NCI-H524 treated with DMSO at 0.1 percent for 48 hours (cell line): ENCODE measurements at places on chromosomes 1 and 21.

GRCh38 chr1:209609791-209610630 lies 26.5 kb downstream of the CAMK1G start:
- no peak for DNase-seq

DNA sequence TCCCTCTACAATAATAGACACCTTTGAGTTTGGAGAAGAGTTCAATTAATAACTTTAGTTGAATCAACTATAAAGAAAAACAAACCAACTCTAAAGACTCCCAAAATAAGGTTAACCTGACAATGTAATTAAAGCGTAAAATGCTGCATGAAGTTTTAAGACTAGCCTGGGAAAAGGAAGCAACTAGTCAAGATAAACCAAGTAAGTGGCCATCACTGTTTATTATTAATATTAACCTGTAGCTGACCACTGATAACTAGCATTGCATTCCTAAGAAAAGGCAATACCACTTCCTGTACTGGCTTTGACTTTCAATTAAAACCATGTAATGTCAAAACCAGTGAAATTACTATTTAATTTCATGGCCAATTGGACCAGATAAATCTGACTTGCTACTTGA lies 3.0 kb downstream of the PPP1R15B start:
- DNase-seq, result no peak

GRCh38 chr1:240794046-240794843 lies 182.3 kb upstream of the GREM2 start:
- no peak for DNase-seq

DNA sequence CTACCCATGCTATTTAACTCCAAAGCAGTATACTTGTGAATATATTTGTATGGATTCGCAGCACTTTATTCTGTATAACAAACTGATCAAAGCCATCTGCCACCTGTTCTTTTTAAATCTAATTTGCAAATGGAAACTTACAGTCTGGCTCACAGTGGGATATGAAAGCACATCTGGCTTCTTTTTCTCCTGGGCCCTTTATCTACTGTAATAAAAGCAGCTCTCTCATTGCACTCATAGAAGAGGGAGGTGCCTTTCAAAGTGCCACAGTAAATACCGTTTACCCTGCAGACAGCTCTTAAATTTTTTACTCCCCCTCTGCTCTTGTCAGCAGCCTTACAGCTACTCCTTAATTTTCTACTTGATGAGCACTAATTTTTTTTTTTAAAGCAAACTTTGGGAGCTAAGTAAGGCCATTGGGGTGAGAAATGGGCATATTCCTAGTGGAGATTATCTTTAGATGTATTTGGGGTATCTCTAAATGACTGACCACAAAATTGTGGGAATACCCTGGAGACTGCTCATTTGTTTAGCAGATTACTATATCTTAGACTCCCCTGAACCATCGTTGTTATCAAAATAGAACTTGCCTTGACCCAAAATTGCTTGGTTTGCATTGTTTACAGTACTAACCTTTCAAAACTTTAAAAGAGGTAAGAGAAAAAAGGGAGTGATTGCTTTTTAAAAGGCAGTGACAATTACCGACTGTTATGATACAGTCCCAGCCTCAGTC lies 110.1 kb downstream of the VPS13D start:
- peak; percentile 91 for DNase-seq

GRCh38 chr1:207876131-207876530 lies 34.8 kb downstream of the CD34 start:
- DNase-seq, result no peak

GRCh38 chr1:48870596-48870995 lies 93.9 kb upstream of the BEND5 start:
- DNase-seq, result no peak

GRCh38 chr1:27971674-27972073 lies 11.9 kb downstream of the XKR8 start:
- no peak for DNase-seq

GRCh38 chr1:223147873-223148272 lies 4.8 kb upstream of the TLR5 start:
- DNase-seq, result peak; percentile 53

GRCh38 chr1:177164380-177165068 lies at the start of gene ASTN1:
Gene ASTN1 (minus strand): TSS chr1:177164712. CDS start chr1:177164676, 36 bp downstream.
- DNase-seq, result no peak

GRCh38 chr1:154456631-154457030 lies 45.4 kb upstream of the TDRD10 start:
- DNase-seq, result no peak

- DNase-seq, result no peak
These were observed 751 bp downstream of the STUM start for GRCh38 chr1:226549094-226549936.

DNA sequence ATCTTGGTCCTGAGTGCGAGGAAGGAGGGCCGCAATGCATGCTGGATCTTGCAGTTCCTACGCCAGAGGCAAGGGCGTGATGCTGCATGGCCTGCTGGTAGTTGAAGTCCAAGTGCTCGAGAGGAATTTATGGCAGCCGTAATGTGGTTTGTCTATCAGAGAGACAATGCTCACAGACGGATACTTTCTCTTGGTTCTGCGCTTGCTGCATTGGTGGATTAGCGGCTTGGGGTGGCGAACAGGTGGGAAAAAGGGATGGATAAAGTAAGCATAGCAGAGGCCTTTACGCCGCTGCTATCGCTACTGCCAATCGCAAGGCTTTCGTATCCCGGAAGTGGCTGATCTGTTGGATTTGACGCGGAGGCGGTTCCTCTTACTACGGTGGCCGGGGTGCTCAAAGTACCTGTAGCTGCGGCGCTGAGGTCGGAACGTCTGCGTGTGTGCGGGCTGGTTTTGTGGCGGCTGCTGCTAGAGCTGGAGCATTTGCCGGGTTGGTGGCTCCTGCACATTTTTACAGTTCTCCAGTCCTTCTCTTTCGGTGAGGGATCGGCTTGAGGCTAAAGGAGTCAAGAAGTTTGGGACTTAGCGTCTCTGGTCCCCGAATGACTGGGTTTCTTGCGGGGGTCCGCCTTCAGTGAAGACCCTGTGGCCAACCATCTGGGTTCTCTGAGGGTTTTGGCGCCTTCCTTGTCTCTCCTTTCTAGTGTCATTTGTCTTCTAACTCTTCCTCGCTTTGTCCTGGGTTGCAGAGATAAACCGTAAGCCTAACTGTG lies at the start of gene ATG4C:
Gene ATG4C, plus strand, starts transcription at position 397 of the 773 bp plus-strand sequence. CDS start 19,655 bp downstream, outside the sequence.
- peak; percentile 83 for DNase-seq

GRCh38 chr1:226443439-226443838 lies 35.5 kb upstream of the PARP1 start:
- DNase-seq, result no peak

DNA sequence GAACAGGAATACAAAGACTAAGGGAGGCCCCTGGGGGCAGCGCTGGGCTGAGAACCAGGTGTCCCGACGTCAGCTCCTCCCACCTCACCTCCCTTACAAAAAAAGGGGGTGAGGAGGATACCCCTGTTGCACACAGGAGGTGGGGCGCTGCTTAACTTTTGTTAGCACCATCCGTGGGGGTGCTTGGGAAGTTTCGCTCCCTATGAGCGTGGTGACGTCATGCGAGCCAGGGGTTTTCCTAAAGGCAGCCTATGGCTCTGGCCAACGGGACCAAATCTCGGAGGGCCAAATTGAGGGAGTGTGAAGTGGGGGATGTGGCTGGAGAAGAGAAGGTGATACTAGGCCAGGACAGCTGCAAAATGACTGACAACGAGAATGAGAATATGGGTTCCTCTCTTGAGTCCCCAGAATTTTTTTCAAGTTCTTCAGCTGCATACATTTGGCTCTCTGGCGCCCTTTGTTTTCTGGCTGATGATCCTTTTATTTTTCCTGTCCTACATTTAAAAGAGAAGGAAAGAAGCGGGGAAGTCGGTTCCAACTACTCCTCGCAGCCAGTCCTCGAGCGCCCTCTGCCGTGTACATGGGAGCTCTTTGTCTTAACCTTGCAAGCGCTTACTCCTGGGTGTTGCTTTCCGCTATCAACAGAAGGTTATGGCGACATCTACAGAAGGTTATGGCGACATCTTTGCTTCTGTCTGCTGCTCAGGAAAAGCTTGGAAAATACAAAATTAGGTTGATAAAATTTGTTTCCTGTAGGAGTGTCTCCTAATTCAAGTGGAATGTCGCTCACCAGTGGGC lies 48.0 kb upstream of the ZC3H11B start:
- no peak for DNase-seq

- DNase-seq, result no peak
These were observed 24.7 kb upstream of the KDM4A start for GRCh38 chr1:43625063-43625780.

- DNase-seq, result no peak
These were observed 6.7 kb upstream of the SH2D2A start for GRCh38 chr1:156823210-156823790.

GRCh38 chr1:206653715-206654459 lies 18.6 kb downstream of the DYRK3 start:
- no peak for DNase-seq

- DNase-seq, result no peak
These were observed 8.0 kb downstream of the HUNK start for GRCh38 chr21:31880816-31881215.

DNA sequence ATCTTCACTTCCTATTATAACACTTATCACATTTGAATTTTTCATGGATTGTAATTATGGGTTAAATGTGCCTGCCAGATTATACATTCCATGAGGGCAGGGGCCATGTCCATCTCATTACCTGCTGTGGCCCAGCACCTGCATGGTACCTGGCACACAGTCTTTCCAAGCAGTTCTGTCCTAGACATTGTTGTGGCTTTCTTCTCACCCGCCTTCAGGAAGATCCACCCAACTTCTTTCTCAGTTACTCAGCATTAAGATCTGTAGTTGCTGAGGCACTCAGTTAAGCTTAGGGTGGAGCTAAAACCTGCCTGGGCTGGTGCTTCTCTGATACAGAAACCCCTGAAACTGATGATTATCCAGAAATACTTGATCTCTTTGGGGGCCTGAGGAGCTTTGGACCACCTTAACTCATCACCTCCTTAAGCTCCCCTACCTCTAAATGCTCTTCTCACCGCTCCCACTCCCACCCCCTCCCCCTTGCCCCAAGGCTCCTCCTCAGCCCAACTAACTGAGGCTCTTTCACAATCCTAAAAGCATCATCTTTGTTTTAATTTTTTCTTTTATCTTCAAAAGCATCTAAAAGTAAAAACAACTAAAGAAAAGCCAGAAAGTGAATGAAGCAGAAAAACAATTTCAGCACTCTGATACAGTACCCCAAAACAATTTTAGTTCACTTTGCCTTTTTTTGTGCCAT lies 190.6 kb downstream of the FGGY start:
- DNase-seq, result no peak

GRCh38 chr1:110800079-110800478 lies 72.9 kb upstream of the CD53 start:
- no peak for DNase-seq

DNA sequence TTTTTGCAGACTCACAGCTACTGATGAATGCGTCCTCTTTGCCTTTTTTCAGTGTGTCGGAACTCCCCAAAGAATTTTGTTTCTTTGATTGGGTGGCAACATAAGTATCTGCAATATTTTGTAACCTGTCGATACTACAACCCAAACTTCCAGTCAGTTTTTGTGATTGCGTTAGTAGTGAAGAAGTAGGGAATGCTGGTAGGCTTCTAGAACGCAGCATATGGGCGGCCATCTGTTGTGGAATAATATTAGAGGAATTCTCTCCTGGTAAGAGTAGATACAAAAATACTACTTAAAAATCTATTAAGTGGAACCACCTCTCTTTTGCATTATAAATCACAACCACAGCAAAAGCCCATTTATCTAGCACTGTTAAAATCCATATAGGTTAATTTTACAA lies 107.4 kb downstream of the LYST start:
- peak; percentile 56 for DNase-seq

DNA sequence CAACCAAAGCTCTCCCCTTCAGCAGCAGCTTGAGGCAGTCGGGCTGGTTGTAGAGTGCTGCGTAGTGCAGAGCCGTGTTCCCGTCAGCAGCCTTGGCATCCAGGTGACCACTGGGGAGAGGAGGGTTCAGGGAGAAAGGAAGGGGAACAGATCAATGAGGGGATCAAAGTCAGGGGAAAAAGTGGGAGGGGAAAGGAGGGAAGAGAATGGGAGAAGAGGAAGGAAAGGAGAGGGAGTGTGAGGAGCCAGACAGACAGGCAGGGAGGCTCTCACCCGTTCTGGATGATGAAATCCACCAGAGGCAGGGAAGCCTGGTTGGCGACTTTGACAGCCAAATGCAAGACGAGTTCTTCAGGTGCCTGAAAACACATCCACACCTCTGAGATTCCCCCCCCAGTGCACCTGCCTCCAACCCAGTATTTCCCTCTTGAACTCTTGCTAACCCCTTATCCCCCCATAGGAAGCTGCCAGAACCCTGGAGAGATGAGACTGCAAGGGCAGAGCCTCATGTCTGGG lies 9.8 kb upstream of the TCEA3 start:
- DNase-seq, result no peak

- DNase-seq, result no peak
These were observed 235.1 kb upstream of the B3GALT2 start for GRCh38 chr1:193421487-193421886.

GRCh38 chr1:232486454-232487207 lies 143.3 kb downstream of the SIPA1L2 start:
- DNase-seq, result no peak

GRCh38 chr1:189628857-189629256 lies 848.8 kb downstream of the BRINP3 start:
- DNase-seq, result no peak

DNA sequence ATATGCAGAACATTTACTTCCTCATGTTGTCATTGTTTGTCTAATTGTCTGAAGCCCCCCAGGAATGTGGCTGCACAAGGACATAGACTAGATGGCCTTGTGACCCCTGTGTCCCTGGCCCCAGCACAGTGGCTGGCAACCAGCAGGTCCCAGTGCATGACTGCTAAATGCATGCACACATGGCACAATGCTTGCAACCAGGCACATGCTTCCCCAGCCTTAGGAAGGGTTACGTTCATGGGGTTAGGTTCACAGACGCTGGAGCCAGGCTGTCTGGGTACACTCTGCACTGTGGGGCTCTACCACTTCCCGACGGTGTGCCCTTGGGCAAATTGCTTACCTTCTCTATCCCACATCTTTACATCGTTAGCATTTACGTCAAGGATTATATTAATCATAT lies 21.2 kb upstream of the CLIC6 start:
- DNase-seq, result no peak

- DNase-seq, result no peak
These were observed 305.2 kb downstream of the PBX1 start for GRCh38 chr1:164864161-164864560.

- DNase-seq, result no peak
These were observed 3.2 kb downstream of the CFAP74 start for GRCh38 chr1:2000432-2000831.

DNA sequence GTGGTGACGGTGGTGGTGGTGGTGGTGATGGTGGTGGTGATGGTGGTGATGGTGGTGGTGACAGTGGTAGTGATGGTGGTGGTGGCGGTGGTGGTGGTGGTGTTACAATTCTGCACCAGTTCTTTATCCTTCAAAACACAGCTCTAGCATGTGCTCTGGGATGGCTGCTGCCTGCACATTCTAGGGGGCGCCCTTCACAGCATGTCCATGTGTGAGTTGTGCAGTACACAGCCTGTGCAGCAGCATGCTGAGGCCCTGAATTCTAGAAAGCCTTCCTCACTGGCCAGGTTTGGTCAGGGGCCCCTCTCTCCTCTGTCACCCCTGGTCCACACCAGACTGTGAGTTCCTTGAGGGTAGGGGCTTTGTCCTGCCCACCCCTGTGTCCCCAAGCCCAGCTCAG lies 67.7 kb downstream of the MATN1 start:
- no peak for DNase-seq

GRCh38 chr1:19311503-19311930 lies 427 bp downstream of the AKR7A2 start:
- no peak for DNase-seq

- no peak for DNase-seq
These were observed 12.7 kb upstream of the AIM2 start for GRCh38 chr1:159089184-159089791.

GRCh38 chr1:157269656-157270375 lies 131.6 kb upstream of the ETV3 start:
- DNase-seq, result no peak
